ENCODE measurements at places on chromosomes 2 and 18. TPM values are rescaled to one million over a fixed set of nuclear protein-coding genes. Genes with fewer than 3 reads are reported as not detected.

The GALNT5 gene
- 6.8 TPM for total RNA-seq

The SLC8A1 gene
- total RNA-seq, result 0.21 TPM

The ANKRD30BL gene
- not detected for total RNA-seq

DNA sequence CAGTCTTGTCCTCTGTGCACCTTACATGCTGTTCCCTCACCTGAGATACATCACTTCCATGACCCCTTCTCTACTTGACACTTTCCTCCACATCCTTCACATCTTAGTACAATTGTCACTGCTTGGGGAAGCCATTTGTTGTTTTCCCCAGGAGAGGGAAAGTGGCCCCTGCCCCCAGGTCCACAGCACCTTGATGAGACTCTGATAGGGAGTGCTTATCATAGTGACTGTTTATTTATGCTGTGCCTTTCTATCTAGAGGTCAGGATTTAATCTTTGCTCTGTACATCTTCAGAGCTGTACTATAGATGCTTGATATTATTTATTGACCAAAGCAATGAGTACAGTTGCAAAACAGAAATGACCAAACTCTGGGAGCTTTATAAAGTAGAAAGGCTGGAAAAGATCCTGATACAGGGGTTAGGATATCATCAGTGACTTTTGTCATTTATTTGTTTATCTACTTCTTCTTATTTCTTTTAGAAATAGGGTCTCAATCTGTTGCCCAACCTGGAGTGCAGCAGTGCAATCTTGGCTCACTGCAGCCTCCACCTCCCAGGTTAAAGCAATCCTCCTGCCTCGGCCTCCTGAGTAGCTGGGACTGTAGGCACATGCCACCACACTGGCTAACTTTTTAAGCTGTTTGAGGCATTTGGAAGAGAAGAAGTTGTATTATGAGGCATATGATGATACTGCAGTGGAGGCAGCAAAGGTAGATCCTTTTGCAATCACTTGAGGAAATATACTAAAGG, 94.2 kb downstream of the MEIS1 start:
- peak; percentile 23 for DNase-seq

- DNase-seq, result no peak
Observed at GRCh38 chr2:113337809-113338208, 59.1 kb upstream of the PAX8 start.

Measured in Caco-2 (cell line).